ENCODE measurements at places on chromosomes 11 and 22.

DNA sequence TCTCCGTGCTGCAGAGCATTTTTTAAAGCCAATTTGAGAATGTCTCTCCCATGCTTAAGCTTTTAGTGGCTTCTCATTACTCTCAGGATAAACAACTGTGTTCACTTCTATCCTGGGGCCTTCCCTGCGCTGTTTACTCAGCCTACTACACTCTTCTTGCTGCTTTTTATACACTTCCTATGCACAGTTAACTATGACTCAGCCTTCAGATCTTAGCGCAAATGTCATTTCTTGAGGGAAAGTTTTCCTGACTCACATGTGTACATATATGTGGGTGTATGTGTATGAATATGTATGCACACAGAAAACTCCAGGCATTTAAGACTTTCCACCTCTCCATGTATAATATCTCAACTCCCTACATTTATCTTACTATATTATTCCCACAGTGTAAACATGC, 9.8 kb downstream of the THAP12 start:
- DNase-seq = no peak

DNA sequence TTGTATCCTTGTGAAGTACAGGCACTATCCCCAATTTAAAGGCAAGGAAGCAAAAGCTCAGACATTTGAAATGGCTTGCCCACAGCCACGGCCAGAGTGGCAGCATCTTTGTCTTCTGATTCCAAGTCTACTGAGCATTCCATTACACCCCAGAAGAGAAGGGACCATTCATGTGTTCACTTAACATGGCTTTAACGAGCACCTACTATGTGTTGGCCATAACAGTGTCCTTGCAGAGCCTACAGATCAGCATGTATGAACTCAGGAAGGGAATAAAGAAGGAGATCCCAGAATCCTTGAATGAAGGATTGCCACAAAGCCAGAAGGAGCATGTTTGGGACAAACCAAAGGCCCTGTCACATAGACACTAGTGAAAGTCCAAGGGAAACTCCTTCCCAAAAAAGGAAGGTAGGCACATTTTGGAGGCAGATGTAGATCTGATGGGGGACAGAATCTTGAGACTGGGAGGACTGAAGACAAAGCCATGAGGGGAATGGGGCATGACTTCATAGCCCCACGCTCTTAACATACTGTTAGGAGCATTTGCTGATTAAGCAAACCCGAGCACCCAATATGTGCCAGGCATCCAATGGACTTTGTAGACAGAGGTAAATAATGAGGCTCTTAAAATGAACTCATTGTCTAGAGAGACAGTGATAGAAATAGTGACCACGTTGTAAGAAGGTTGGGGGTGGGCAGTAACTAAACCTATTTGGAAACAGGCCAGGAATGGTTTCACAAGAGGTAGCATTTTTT, 54.9 kb downstream of the P4HA3 start:
- no peak for DNase-seq

- DNase-seq = no peak
Observed at GRCh38 chr11:114169321-114169749, 109.8 kb downstream of the ZBTB16 start.

- no peak for DNase-seq
Observed at GRCh38 chr22:28783786-28784671, 11.5 kb downstream of the CCDC117 start.

DNA sequence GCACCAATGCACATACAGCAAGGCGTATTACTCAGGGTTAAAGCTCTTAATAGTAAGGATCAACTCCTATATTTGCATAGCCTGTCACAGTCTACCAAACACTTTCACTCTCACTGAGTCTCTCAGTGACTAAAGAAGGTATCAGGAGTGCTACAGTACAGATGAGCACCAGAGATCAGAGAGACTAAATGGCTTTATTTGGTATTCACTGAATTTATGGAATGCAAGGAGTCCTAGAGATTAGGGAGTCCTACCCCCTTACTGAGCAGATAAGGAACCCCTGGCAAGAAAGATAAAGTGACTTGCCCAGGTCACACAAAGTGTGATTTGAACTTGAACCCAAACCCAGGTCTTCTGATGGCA, 396.4 kb upstream of the CCDC90B start:
- no peak for DNase-seq

Data from stimulated activated CD4-positive, alpha-beta T cell treated with anti-CD3 and anti-CD28 coated beads, Interleukin-15, amount 100 ng/mL, for 1 hour (primary cell).